ENCODE measurements at places on chromosomes 2 and 18.

DNA sequence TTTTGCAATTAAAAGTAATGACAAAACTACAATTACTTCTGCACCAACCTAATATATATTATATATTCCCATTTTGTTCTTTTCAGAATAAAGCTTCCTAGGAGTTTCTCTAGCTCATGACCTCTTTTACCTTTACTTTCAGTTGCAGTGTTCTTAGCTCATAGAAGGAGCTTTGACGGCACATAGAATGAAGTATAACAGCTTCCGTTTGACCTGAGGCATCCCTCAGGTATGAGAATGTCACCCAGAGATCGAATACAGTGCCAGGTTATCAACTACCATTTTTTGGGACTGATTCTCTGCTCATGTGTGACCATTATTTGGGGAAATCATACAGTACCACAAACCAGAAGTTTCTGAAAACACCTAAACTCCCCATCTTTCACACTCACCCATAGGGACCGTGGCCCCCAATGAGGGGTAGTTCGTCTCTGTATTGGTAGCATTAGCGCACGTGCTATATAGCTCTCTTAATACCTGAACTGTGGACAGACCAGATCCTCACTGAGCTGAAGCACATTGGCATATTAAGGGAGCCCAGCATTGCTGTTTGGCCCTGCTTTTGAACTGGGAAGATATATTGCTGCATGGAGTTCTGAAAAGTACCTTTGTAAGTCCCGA is 123.0 kb downstream of the SPTBN1 start:
- DNase-seq = no peak

DNA sequence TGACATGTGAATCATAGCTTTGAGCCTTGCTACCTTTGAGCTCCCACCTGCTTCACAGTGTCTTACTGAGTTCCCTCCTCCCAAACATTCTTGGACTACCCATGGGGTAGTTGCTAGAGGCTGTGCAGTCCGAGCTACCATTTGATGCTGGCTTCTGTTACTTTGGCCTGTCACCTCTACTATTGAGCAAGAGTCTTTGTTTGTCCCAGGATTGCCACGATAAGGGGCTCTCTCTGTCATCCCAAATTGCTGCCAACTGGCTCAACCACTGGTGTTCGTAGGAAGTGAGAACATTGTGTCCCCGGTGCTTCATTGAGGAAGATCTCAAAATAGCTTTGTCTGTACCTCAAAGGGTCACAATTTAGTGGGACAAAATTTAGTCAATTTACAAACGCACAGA is 59.1 kb upstream of the PAX8 start:
- no peak for DNase-seq

DNA sequence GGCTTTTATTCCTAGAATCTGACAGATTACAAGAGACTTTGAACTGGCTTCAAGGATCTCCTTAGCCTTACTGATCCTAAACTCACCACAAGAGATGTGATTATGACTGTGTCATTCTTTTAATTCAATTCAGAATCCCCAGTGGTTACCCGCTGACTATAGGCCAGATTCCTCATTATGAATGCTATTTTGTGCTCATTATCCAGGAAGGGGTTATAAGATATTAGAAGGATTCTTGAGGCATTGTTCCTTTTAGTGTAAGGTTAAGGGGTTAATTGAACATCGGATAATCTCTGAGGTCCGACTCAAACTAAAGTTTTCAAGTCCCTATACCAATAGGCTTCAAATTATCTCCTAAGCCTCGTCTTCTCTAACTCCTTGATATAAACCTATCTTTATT is 39.4 kb upstream of the TDRD15 start:
- no peak for DNase-seq

DNA sequence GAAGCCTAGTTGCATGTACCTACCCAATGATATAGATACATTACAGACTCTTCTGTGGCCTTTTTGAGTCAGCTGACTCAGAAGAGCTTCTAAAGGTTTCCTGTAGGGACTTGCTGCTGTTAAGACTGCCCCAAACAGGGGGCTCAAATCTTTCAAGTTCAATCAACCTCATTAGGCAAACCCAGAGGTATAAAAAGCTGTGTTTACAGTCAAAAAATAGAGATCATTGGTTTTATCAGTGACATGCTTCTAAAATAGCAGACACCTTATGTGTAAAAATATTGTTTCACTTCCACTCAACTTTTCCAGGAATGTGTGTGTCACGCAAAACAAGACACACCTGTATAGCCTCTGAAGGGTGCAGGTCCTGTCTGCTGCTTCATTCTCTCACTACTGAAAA is 624.3 kb upstream of the FANCL start:
- no peak for DNase-seq

DNA sequence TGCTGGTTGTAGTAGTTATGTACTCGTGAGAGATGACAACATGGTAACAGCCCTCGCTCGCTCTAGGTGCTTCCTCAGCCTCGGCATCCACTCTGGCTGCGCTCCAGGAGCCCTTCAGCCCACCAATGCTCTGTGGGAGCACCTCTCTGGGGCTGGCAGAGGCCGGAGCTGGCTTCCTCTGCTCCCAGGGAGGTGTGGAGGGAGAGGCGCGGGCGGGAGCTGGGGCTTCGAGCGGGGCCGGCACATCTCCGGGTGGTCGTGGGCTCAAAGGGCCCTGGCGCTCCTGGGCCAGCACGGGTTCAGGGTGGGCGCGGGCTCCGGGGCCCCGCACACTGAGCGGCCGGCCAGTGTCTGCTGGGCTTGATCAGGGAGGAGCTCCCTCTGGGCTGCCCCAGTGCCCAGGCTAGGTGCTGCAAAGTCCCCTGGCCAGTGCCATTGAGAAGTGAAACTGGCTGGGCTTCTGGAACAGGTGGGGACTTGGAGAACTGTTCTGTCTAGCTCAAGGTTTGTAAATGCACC is 1012.1 kb downstream of the CNTNAP5 start:
- DNase-seq = no peak

Measured in T-helper 2 cell treated with Interferon-gamma antibody and Interleukin-4, amounts not matched to agents 5 μg/mL and 100 μg/mL, for 36 hours (primary cell).